ENCODE measurements at places on chromosomes 5 and 9.

- DNase-seq, result no peak
Measured at GRCh38 chr9:70576116-70576515, 161.7 kb upstream of the KLF9 start.

DNA sequence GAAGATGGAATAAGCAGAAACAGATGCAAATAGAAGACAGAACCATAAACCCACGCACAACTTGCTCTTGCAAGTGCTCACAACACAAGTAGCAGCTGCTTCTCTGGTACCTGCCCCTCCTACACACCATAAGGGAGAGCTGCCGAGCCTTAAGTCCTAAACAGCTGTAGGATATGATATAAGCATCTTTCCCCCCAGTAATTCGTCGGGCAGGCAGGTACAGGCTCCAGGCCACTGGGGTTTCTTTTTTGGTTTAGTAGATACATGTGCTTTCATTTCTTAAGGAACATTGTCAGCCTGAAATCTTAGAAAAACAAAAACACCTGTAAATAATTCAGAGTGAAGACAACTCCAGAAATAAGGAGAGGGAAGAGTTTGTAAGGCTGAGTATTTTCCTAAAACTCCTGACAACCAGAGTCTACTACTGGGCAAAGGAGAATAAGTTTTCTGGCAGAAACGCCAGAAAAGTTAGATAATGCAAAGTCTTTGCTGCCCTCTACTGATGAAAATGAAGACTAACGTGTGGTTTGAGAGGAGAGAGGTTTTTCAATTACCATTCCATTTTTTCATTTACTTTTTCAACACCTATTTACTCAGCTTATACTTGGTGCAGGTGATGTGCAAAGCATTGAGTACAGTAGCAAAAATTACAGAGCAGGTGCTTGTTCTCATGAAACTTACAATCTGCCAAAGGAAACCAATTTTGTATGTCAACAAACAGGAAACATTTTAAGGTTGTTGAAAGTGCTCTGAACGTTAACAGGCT is 20.1 kb upstream of the TCERG1 start:
- no peak for DNase-seq

- DNase-seq, result no peak
Measured at GRCh38 chr9:136119061-136119882, 597 bp upstream of the TMEM250 start.

DNA sequence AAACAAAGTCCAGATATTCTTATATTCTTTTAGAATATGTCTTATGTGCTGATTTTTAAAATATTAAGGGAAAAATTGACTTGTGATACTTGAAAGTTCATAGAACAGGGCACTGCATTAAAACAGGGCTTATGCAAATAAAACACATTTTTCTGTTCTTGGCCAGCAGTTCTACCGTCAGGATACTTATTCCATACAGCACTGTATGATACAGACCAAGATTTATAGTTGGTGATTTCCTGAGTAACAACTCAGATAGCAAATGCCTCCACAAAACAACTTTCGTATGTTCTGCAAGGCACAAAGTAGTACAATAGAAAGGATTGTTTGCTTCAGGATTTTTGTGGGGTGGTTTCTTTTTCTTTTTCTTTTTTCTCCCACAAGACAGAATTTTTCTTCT is 70.0 kb downstream of the F2RL2 start:
- DNase-seq, result no peak

- DNase-seq, result no peak
Measured at GRCh38 chr9:77417566-77417965, 230.6 kb downstream of the GNA14 start.

DNA sequence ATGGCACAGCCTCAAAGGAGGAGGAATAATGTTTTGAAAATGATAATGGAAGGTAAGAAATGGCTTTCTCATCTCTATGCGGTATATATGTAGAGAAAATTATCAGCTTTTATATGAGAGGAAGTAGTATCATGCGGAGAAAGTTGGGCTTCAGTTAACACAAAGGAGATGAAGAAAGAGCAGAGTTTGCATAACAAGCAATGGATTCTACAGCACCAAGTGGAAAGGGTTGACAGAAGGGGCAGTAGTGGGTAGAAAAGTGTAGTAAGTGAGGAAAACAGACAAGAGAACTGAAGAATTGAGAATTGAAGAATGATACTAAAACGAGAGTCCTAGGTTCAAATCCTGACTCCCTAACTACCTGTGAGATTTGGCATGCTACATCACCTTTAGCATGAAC is 51.0 kb downstream of the GNG10 start:
- DNase-seq, result no peak

DNA sequence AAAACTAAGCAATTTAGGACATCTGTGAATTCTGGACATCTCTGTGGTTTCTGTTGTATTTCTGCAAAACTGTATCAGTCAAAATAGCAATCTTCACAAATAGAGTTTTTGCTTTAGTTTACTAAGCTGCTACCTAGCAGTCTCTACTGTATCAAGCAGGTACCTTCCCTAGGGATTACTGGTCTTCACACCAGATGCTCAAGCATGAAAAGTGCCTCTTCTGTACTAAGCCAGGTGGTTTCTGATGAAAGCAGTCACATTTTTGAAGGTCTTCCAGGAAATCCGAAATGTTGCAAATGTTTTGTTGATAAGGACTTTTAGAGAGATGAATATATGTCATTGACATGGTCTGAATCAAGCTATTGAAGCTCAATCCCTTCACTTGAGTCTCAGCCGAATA is 540.0 kb downstream of the KCTD16 start:
- no peak for DNase-seq

DNA sequence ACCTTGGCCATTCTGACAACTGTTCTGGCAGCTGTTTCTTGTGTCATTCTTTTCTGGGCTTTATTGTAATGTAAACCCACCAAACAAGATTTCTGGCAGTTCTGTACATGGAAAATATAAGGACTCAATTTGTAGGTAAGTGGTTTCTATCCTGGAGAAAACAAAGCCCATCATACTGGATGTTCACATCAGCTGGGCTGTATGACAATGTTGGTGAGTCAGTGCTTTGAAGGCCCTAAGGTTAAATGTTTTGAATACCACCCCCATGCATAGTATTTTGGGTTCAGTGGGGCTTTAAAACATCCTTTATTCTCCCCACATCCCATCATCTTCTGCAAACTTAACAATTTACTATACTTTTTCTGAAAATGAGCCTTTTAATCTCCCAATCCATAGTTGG is 52.5 kb downstream of the SH3GL2 start:
- no peak for DNase-seq

DNA sequence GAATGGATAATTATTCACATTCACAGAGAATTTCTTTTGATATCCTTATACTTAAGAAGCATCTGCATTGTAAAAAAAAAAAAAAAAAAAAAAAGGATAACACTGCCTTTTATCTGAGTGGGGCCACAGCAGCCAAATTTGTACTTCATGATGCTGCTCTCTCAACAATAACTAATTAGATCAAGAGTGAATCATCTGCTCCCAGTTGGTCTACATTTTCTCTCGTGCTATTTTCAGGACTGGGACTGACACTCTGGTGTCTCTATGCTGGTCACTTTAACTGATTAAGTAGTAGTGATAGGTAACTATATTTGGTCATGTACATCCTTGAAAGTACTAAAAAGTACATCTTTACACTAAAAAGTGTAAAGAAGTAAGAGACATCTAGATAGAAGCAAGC is 90.1 kb downstream of the RFX3 start:
- no peak for DNase-seq

- no peak for DNase-seq
Measured at GRCh38 chr9:33340186-33340585, 49.9 kb downstream of the NFX1 start.

- DNase-seq, result no peak
Measured at GRCh38 chr5:151195622-151196021, 28.3 kb downstream of the CCDC69 start.

GRCh38 chr9:14135421-14135820 is 178.5 kb downstream of the NFIB start:
- no peak for DNase-seq

DNA sequence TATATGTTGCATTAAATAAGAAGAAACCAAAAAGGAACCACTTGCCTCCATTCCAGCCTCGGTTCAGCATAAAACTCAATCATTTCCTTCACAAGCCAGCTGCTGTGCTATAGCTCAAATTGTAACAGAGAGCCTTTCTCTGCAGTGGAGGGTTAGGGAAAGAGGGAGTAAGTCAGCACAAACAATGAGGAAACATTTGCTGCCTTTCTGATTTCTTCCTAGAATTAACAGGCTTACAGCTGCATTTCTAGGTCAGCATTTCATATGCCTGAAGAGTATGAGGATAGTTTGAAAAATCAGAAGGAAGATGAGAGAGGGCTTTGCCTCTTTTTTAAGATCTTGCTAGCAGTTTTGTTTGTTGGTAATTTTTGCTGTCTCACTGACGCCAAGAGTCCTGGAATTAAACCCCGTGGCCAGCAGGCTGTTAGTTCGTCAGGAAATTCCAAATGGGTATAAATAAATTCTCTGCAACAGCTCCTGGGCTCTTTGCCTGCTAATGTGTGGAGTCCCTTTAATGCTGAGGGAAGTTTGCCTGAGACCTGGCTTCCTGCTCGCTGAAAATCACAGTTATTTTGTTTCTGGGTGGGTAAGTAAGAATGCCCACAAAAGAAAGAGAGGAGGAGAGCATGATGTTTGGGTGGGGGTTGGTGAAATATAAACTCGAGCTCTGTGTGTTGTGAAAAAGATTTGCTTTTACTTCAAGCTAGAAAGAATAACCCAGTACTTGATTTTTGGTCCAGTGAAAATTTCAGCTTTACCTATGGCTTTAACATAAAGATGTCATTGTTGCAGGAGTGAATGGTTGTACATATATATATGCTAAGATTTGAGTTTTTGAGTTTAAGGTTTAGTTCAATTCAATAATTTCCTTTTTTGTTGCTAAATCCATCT is 148.1 kb upstream of the DMRT1 start:
- no peak for DNase-seq

DNA sequence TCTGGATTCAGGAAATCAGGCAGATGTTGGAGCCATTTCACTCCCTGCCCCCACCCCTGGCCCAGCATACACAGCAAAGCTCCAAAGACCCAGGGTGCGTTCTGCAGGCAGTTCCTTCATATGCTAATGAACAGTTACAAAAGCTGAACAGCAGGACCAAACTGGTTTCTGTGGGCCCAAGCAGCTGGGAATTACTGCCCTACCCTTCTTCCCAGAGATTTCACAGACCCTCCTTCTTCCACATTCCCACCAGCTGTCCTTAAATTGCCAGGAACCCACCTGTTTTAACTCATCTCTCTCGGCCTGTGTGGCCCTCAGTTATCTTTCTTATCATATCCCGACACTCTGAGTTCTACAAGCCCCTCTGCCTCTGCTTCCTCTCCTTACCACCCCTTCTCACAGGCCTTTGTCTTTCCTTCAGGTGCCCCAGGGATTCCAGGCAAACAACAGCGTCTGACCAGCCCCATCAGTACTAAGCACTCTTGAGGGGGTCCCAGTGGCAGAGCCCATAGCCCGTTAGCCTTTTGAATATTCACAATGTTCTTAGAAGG is 10.6 kb upstream of the F2RL1 start:
- DNase-seq, result no peak

DNA sequence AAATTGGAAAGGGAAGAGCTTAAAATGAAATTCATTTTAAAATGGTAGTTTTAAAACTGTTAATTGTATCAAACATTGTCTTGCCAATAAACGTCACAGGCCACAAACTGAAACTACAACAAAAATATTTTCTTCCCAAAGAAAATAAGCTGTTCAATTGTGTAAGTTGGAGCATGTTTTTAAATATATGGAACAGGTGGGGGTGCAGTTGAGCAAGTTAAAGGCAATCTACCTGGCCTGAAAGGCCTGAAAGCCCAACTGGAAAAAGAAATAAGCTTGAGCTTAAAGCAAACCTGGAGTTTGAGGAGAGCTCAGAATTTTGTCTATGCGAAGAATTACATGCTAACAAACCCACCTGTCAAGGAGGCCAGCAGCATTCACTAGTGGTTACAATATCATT is 439.5 kb downstream of the ACTL7B start:
- DNase-seq, result no peak

DNA sequence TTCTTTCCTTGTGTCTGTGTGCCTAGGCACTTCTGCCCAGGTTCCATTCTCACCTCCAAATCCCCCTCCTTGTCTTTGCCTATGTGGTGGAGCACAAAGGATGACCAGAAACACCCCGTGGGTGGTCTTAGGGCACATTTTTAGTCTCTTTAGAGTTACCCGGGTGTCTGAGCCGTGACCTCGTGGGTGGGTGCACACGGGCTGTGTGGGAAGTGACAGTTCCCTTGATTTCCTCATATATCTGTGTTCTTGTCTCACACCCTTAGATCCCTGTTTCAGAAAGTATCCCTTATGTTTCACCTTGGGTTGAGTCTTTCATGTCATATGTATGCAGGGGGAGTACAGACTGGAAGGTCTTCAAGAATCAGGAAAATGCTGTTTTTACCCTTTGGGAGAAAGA is 13.4 kb upstream of the SMIM32 start:
- no peak for DNase-seq

DNA sequence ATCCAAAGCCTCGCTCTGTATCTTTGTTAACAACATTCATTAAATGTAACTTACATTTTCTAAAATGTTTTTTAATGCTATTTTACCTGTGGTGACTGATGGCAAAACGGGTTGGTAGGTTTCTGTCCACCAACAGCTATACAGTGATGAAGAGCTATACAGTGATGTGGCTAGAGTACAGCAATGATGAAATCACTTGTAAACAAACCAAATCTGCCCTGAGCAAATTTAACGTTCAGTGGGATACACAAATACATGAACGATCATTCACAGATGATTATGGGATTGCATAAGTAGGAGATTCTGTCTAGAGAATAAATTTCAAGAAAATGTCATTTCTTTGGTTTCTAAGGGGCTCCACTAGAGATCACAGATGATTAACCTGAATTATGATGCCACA is 132.7 kb downstream of the MPDZ start:
- DNase-seq, result no peak

DNA sequence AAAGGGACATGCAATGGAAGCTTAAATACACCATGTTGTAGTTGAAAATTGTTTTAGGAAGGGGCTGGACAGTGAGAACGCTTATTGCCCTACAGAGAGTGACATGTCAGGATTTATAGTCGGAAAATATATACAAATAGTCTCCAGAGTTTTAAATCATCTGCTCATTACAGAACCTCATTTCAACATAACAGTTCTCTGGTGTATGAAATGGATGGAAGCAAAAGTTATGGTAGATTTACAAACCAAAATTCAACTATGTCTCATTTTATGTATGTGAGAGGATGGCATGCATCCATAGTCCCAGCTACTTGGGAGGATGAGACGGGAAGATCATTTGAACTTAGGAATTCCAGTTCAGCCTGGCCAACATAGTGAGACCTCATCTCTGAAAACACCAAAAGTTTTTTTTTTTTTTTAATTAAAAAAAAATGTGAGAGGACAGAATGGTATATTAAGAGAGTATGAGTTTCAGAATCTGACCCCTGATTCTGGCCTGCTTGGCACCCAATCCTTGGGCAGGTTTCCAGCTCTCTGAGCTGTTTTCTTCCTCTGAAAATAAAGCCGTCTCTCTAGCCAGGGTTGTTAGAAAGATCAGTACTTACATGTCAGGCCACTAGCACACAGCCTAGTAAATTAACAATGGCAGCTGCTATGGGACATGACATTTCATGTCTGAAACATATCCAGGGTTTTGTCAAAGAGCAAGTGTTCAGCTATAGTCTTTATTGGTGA is 40.1 kb downstream of the IQGAP2 start:
- DNase-seq, result no peak

All from cortex of kidney (tissue), 1 donor.